ENCODE measurements at places on chromosomes 13 and 19. TPM values are rescaled to one million over a fixed set of nuclear protein-coding genes. Genes with fewer than 3 reads are reported as not detected.

Gene WDR62
- total RNA-seq: 5.4 TPM

Gene GZMM
- 0.37 TPM for total RNA-seq

Gene PRR22
- total RNA-seq: 0.21 TPM

Gene ZSCAN4
- not detected for total RNA-seq

Gene VAV1
- total RNA-seq: 2.3 TPM

Gene RTBDN
- total RNA-seq: not detected

Gene FFAR2
- total RNA-seq: not detected

Gene ZNF234
- total RNA-seq: 3.3 TPM

Gene ZNF492
- total RNA-seq: 0.35 TPM

Gene CEACAM19
- total RNA-seq: 4.4 TPM

Gene LGALS4
- 0.35 TPM for total RNA-seq

Gene FAM216B
- not detected for total RNA-seq

Gene TSKS
- not detected for total RNA-seq

Gene PDE4C
- total RNA-seq: not detected

Gene MAP3K10
- total RNA-seq: 6.0 TPM

Gene WASF3
- total RNA-seq: 3.3 TPM

Gene LHB
- not detected for total RNA-seq

Gene LSM4
- 484 TPM for total RNA-seq
